ENCODE measurements at places on chromosomes 4 and X.

- no peak for DNase-seq
Observed at GRCh38 chr4:185726931-185727330, 85.1 kb downstream of the SORBS2 start.

GRCh38 chr4:52643785-52644244, 15.3 kb downstream of the USP46 start:
- no peak for DNase-seq

DNA sequence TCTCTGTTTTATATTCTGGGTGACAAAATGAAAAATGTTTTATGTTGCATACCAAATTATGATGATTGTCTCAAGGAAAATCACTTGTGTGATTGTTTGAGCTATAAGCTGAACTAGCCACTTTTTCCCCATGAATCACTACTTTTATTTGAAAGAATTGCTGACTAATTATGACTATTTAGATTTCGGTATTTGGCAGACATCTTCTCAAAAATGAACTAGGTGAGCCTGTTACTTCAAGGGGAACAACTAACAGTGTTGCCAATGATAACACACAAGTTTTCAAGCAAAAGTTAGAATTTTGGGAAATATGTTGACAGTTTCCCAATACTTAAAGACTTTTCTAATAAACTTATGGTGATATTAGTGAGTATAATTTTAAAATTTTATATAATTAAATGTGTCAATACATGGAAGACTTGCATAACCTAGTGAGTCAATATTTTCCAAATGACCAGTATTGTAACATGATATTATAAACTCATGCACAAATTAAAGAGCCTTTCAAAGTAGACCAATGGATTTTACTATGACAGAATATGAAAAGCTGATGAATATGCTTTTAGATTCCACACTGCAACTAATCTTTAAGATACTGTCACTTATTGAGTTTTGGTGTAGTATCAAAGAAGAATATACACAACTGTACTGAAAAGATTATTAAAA, 187.7 kb upstream of the GATB start:
- DNase-seq = peak; percentile 58

DNA sequence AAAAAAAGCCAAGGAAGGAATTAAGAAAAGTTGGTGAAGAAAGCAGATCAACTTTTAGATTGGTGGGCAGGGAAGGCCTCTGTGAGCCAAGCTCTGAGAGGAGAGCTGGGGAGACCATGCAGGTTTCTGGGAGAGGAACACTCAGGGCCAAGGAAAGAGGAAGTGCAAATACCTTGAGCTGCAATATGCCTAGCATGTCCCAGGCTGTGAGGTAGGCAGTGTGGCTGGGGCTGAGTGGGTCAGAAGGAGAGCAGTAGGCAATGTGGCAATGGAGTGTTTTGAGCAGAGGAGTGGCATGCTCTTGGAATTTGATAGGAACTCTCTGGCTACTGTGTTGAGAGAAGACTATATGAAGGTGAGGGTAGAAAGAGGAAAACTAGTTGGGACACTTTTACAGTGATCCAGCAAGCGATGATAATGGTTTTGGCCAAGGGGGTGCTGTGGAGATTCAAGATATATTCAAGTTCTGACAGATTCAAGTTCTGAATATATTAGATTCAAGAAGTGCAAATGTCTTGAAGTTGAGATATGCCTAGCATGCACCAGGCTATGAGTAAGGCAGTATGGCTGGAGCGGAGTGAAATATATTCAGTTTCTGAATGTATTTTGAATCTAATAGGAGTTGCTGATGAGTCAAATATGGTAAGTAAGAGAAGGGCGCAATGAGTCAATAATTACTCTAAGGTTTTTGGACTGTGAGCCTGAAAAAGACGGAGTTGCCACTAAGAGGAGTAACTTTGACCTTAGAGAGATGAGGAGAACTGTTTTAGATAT, 172.5 kb downstream of the CAMK2D start:
- DNase-seq = no peak

DNA sequence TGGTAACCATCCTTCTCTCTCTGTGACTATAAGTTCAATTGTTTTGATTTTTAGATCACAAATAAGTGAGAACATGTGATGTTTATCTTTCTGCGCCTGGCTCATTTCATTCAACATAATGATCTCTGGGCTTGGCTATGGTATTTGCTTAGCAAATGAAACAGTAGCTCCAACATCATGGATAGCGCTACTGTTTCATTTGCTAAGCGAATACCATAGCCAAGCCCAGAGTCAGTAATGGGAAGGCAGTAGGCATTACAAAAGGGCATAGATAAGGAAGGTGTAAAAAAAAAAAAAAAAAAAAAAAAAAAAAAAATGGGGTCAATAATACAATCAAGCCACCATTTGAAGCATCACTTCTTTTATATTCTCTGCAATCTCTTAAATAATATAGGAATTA, 469.0 kb upstream of the ATOH1 start:
- no peak for DNase-seq

DNA sequence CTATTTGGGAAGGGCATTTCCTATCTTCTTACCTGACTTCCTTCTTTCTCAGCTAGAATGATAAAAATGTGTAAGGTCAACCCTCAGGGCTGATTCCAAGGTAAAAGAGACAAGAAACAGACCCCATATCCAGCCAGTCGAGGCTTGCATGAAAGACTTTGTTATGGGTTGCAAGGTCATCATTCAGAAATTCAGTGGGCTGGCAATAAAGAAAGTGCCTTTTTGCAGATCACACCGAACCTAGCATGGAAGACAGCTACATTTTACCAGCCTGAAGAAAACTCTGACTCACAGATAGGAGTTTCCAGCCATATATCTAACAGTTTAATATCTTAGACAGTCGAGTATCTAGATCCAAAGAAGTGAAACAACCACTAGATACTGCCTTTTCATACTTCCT, 87.4 kb downstream of the PDGFC start:
- no peak for DNase-seq

DNA sequence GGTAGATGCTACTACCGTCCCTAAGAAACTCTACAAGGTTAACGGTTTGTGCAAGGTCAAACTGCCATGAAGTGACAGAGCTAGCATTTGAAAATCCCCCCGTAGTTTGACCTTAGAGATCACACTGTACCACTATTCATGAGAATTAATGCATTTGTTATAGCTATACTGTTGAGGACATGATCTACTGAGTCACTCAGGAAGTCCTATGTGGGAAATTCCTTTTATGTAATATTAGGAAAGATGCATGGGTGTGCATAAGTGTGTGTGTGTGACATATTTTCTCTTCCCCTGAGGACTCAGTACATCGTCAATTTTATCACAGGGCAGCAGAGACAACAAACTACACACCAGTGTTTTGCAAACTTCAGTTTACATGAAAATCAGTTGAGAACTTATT, 141.1 kb downstream of the FBXW7 start:
- DNase-seq = no peak

All from HT1080 (cell line).